ENCODE measurements at places on chromosomes 2 and 18. TPM values are rescaled to one million over a fixed set of nuclear protein-coding genes. Genes with fewer than 3 reads are reported as not detected.

Gene THUMPD2
- 6.7 TPM for total RNA-seq

Gene SCN7A
- total RNA-seq: 37.8 TPM

Gene HOXD10
- total RNA-seq: not detected

DNA sequence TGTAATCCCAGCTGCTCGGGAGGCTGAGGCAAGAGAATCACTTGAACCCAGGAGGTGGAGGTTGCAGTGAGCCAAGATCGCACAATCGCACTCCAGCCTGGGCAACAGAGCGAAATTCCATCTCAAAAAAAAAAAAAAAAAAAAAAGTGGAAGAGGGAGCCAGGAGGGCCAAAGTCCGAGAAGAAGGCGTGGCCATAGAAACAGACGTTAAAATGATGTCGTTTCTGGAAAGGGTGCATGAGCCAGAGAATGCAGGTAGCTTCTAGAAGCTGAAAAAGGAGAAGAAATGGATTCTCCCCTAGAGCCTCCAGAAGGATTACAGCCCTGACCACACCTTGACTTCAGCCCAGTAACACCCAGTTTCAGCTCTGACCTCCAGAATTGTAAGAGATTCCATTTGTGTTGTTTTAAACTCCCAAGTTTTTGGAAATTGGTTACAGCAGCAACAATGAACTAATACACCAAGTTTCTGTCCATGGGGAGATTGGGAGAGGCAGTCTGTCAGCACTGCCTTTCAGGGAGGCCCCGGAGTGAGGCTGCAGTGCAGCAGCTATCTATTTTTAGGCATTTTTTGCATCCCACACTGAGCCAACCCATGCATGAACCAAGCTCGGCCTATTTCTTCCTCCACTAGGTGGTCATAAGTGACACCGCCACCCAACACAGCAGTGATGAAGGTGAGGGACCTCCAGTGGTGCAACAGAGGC, 14.2 kb upstream of the TRAF3IP1 start:
- no peak overlapping the region for H3K27ac ChIP-seq
- no peak overlapping the region for H3K4me3 ChIP-seq
- no peaks in the 10 kb centered on the region for H3K36me3 ChIP-seq
- no peak for DNase-seq
- no peaks in the 10 kb centered on the region for H3K27me3 ChIP-seq
- no peaks in the 10 kb centered on the region for H3K4me1 ChIP-seq

GRCh38 chr18:21315741-21316197, 73.7 kb downstream of the GREB1L start:
- peak; percentile 30 for DNase-seq
- H3K4me3 ChIP-seq: no peak overlapping the region
- H3K4me1 ChIP-seq: no peaks in the 10 kb centered on the region
- no peaks in the 10 kb centered on the region for H3K27me3 ChIP-seq
- no peaks in the 10 kb centered on the region for H3K36me3 ChIP-seq

GRCh38 chr2:60371681-60372080, 181.8 kb downstream of the BCL11A start:
- DNase-seq: no peak
- H3K4me3 ChIP-seq: no peak overlapping the region
- H3K36me3 ChIP-seq: no peaks in the 10 kb centered on the region
- no peak overlapping the region for H3K27ac ChIP-seq

- H3K27ac ChIP-seq: no peak overlapping the region
- no peaks in the 10 kb centered on the region for H3K27me3 ChIP-seq
- DNase-seq: no peak
- no peaks in the 10 kb centered on the region for H3K4me1 ChIP-seq
These were observed 449.1 kb downstream of the TGIF1 start for GRCh38 chr18:3898861-3899613.

DNA sequence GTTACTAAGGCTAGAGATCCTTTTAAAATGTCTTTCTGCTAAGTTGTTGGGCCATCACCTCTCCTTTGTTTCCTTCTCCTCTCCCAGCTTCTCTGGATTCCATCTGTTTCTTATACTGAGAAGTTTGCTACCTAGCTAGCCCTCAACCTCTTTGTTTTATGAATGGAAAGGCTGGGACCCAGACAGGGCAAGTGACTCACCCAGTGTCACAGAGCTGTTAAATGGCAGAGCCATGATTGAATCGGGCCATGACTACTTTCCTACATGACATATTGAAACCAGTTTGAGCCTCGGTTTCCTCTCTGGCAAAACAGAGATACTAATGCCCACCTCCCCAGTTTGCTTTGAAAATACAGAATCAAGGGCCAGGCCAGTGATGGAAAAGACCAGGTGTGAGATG, 24.1 kb downstream of the REEP1 start:
- H3K27ac ChIP-seq: no peak overlapping the region
- H3K27me3 ChIP-seq: no peaks in the 10 kb centered on the region
- no peak overlapping the region for H3K4me3 ChIP-seq
- no peak for DNase-seq
- H3K4me1 ChIP-seq: no peaks in the 10 kb centered on the region
- no peaks in the 10 kb centered on the region for H3K36me3 ChIP-seq

DNA sequence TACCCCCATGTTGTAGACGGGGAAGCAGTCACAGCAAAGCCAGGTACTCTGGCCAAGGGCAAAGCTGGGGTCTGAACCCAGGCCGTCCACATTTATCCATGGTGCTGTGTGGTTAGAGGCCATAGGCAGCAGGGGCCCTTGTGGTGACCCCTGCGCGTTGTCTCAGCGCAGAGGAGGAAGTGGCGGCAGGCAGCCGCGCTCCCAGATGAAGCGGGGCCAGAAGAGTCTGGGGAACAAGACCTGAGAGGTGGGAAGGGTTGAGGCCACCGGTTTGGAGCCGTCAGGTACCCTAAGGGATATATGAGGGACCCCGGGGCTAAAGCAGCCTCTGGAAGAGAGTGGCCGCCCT, 770 bp downstream of the ZNF396 start:
- H3K4me1 ChIP-seq: peaks cover 6% of the 10 kb centered on the region
- H3K36me3 ChIP-seq: no peaks in the 10 kb centered on the region
- peak overlapping the region; percentile 94 for H3K4me3 ChIP-seq
- H3K27me3 ChIP-seq: no peaks in the 10 kb centered on the region
- peak; percentile 83 for DNase-seq

GRCh38 chr2:141497272-141497671, 633.5 kb downstream of the LRP1B start:
- no peaks in the 10 kb centered on the region for H3K27me3 ChIP-seq
- H3K4me3 ChIP-seq: no peak overlapping the region
- H3K4me1 ChIP-seq: no peaks in the 10 kb centered on the region
- no peak overlapping the region for H3K27ac ChIP-seq
- DNase-seq: no peak
- H3K36me3 ChIP-seq: no peaks in the 10 kb centered on the region

- H3K36me3 ChIP-seq: no peaks in the 10 kb centered on the region
- no peak overlapping the region for H3K27ac ChIP-seq
- DNase-seq: no peak
- H3K27me3 ChIP-seq: no peaks in the 10 kb centered on the region
- no peak overlapping the region for H3K4me3 ChIP-seq
- H3K4me1 ChIP-seq: no peaks in the 10 kb centered on the region
These were observed 23.4 kb downstream of the NR4A2 start for GRCh38 chr2:156309167-156309566.

DNA sequence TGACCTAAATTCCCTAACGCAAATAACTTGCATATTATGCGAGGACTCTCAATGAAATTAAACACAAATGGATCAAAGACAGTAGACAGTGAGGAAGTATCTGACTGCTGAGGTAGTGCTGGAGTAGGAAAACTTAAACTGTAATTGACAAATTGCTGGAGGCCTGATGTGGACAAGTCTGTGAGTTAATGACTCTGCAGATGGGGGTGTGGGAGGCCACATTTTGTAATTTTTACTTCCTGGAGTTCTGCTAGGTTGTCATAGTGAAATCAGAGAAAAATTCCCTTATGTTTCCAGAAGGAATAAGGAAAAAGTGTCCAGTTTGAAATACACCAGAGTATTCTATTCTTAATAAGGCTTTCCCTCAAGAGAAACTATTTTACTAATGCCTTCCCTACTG, 333.0 kb upstream of the CNTNAP5 start:
- DNase-seq: no peak
- H3K27me3 ChIP-seq: no peaks in the 10 kb centered on the region
- no peak overlapping the region for H3K4me3 ChIP-seq
- no peak overlapping the region for H3K27ac ChIP-seq
- no peaks in the 10 kb centered on the region for H3K36me3 ChIP-seq

GRCh38 chr2:168495524-168495923, 39.5 kb downstream of the CERS6 start:
- DNase-seq: no peak
- H3K27me3 ChIP-seq: no peaks in the 10 kb centered on the region
- no peak overlapping the region for H3K27ac ChIP-seq
- no peaks in the 10 kb centered on the region for H3K36me3 ChIP-seq
- H3K4me1 ChIP-seq: no peaks in the 10 kb centered on the region

GRCh38 chr2:66698576-66699239, 263.8 kb downstream of the MEIS1 start:
- no peaks in the 10 kb centered on the region for H3K27me3 ChIP-seq
- no peaks in the 10 kb centered on the region for H3K4me1 ChIP-seq
- DNase-seq: no peak
- no peaks in the 10 kb centered on the region for H3K36me3 ChIP-seq

GRCh38 chr2:144233733-144234541, 286.0 kb downstream of the ZEB2 start:
- H3K27ac ChIP-seq: no peak overlapping the region
- H3K4me3 ChIP-seq: no peak overlapping the region
- no peaks in the 10 kb centered on the region for H3K4me1 ChIP-seq
- H3K27me3 ChIP-seq: no peaks in the 10 kb centered on the region
- no peak for DNase-seq
- no peaks in the 10 kb centered on the region for H3K36me3 ChIP-seq

DNA sequence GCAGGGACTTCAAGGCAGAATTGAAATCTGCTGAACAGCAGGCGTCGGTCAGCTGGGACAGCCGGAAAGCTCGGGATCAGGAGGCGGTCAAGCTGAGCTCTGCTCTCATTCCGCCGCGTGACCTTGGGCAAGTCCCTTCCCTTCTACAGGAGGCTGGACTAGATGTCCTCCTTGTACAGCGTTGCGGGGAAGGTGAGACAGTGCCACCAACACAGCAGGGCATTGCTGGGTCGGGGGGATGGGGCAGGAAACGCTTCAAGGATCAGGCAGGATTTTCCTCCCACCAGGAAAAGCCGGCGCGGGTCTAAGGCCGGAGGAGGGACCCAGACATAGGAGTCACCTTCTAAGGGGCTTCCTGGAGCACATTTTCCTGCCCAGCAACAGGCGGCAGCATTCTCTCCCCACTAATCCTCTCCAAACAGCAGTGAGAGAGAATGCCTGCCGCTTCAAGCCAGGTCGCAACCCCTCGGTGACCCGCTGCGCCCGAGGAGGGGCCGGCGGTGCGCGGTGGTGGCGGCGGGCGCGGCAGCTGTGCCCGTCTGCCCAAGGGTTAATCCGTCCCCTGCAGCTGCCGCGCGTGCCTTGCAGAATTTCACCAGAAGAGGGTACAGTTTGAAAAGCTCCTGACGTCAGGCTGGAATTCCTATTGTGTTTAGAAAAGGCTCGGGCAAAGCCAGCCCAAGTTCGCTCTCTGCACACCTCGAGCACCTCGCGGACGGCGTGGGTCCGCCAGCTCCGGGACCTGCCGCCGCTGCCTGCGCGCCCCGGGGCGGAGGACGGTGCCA, at the start of gene KCNF1:
KCNF1 (plus strand) TSS at position 644 of the 785 bp plus-strand sequence. CDS start 493 bp downstream, outside the sequence.
- H3K27ac ChIP-seq: no peak within 1 kb of the TSS
- no peaks in the 10 kb centered on the region for H3K27me3 ChIP-seq
- peaks cover 18% of the 10 kb centered on the region for H3K4me1 ChIP-seq
- H3K4me3 ChIP-seq: peak within 1 kb of the TSS; percentile 30

DNA sequence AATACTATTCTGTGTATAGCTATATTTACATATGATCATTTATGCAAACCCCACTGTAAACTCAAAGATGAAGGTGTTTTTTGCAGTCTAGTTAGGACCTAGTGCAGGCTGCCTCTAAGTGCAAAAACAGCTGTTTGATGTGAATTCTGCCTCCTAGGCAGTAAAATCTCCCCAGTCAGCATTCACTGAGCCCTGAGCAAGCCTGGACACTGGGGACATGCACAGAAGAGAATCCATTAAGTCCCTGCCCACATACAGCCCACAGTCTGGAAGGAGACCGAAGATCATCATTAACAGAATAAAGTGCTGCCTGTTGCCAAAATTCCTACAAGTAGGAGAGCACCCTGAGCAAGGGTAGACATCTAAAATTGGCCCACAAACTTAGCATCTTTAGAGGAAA, 14.4 kb upstream of the BIN1 start:
- no peaks in the 10 kb centered on the region for H3K36me3 ChIP-seq
- H3K27me3 ChIP-seq: no peaks in the 10 kb centered on the region
- no peak overlapping the region for H3K27ac ChIP-seq
- H3K4me3 ChIP-seq: no peak overlapping the region
- H3K4me1 ChIP-seq: no peaks in the 10 kb centered on the region
- no peak for DNase-seq

GRCh38 chr2:178208817-178209216, 14.5 kb downstream of the OSBPL6 start:
- no peaks in the 10 kb centered on the region for H3K36me3 ChIP-seq
- no peak for DNase-seq
- H3K27me3 ChIP-seq: no peaks in the 10 kb centered on the region
- H3K27ac ChIP-seq: no peak overlapping the region
- no peaks in the 10 kb centered on the region for H3K4me1 ChIP-seq

- H3K4me1 ChIP-seq: no peaks in the 10 kb centered on the region
- no peaks in the 10 kb centered on the region for H3K27me3 ChIP-seq
- H3K36me3 ChIP-seq: peaks cover 13% of the 10 kb centered on the region
- DNase-seq: no peak
- no peak overlapping the region for H3K4me3 ChIP-seq
These were observed 126.8 kb downstream of the ATP9B start for GRCh38 chr18:79195716-79196683.

GRCh38 chr18:2850816-2851215, 4.0 kb downstream of the EMILIN2 start:
- DNase-seq: no peak
- no peak overlapping the region for H3K4me3 ChIP-seq

- no peak for DNase-seq
- no peak overlapping the region for H3K27ac ChIP-seq
- H3K4me1 ChIP-seq: peaks cover 36% of the 10 kb centered on the region
- no peak overlapping the region for H3K4me3 ChIP-seq
- no peaks in the 10 kb centered on the region for H3K27me3 ChIP-seq
- H3K36me3 ChIP-seq: no peaks in the 10 kb centered on the region
These were observed 48.1 kb downstream of the PSD4 start for GRCh38 chr2:113221846-113222245.

Data from upper lobe of left lung (tissue), 6 donors.